Mammary microvascular endothelial cell (primary cell): ENCODE measurements at places on chromosomes 11 and 22. TPM values are rescaled to one million over a fixed set of nuclear protein-coding genes. Genes with fewer than 3 reads are reported as not detected.

The UPK3A gene
- not detected in 2 replicates for total RNA-seq

The MPPED1 gene
- not detected in 2 replicates for total RNA-seq

The C11orf87 gene
- total RNA-seq: not detected in 2 replicates

The TRIM3 gene
- 14.1 and 18.9 TPM in 2 replicates for total RNA-seq

The GTSE1 gene
- 19.7 and 21.9 TPM in 2 replicates for total RNA-seq
